Activated naive CD4-positive, alpha-beta T cell treated with anti-CD3 and anti-CD28 coated beads, Interleukin-2, amount 10 ng/mL, durations not matched to agents 5 hours and 36 hours (primary cell): ENCODE measurements at places on chromosomes 13 and 19. TPM values are rescaled to one million over a fixed set of nuclear protein-coding genes. Genes with fewer than 3 reads are reported as not detected.

The EGLN2 gene
- 158 TPM for total RNA-seq

The LILRB4 gene
- total RNA-seq, result not detected

The ZNF793 gene
- total RNA-seq, result 3.9 TPM

The SPACA4 gene
- not detected for total RNA-seq

The ZNF112 gene
- not detected for total RNA-seq

The TBXA2R gene
- total RNA-seq, result 3.8 TPM

The PRODH2 gene
- not detected for total RNA-seq

The CGB7 gene
- not detected for total RNA-seq

The IGFLR1 gene
- total RNA-seq, result 60.3 TPM

The LSR gene
- 20.1 TPM for total RNA-seq

The KRTDAP gene
- not detected for total RNA-seq

The NUP58 gene
- total RNA-seq, result 59.9 TPM

The NCR1 gene
- 0.35 TPM for total RNA-seq

The ZNF534 gene
- total RNA-seq, result not detected

The ACP5 gene
- total RNA-seq, result 24.9 TPM

The ZNF227 gene
- 30.7 TPM for total RNA-seq

The FREM2 gene
- not detected for total RNA-seq

The PCP2 gene
- total RNA-seq, result 2.9 TPM

The APOE gene
- total RNA-seq, result 0.31 TPM

The OR10H1 gene
- total RNA-seq, result not detected

The EEF1AKMT1 gene
- total RNA-seq, result 9.8 TPM

The COG6 gene
- total RNA-seq, result 24.9 TPM

The PCDH9 gene
- 0.03 TPM for total RNA-seq

The CHAF1A gene
- total RNA-seq, result 60.0 TPM

The ARID3A gene
- total RNA-seq, result 30.3 TPM

The KLF2 gene
- total RNA-seq, result 395 TPM

The TDRD12 gene
- total RNA-seq, result 0.40 TPM

The WDFY2 gene
- 15.0 TPM for total RNA-seq

The PSG4 gene
- total RNA-seq, result not detected

The ACER1 gene
- 0.84 TPM for total RNA-seq

The DMPK gene
- 24.8 TPM for total RNA-seq

The SMARCA4 gene
- 110 TPM for total RNA-seq

The ZNF443 gene
- 6.5 TPM for total RNA-seq

The C19orf73 gene
- 1.6 TPM for total RNA-seq

The ZNF560 gene
- not detected for total RNA-seq

The BRME1 gene
- 5.1 TPM for total RNA-seq

The OLFM4 gene
- total RNA-seq, result not detected

The ONECUT3 gene
- not detected for total RNA-seq

The ZNF813 gene
- total RNA-seq, result 5.8 TPM

The PSG3 gene
- not detected for total RNA-seq

The CERS1 gene
- not detected for total RNA-seq
